ENCODE measurements at places on chromosomes 2 and 18.

- no peak for DNase-seq
These were observed 17.3 kb upstream of the MARCHF4 start for GRCh38 chr2:216389570-216389969.

DNA sequence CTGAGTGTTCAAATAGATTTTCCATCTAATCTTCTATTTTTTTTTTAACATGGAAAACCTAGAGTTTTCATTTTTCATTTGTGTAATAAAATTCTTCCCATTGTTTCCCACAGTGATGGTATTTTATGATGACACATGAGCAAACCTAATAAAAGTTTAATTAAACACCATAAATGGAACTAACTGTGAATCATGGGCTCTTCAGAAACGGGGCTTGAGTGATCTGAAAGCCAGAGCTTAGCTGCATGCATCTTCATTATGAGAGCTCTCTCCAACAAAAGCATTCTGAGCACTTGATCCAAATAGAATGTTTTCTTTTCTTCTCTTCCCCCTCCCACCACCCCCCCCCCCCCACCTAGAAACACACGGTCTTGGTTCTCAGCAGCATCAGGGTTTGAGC lies 82.1 kb upstream of the REV1 start:
- no peak for DNase-seq

DNA sequence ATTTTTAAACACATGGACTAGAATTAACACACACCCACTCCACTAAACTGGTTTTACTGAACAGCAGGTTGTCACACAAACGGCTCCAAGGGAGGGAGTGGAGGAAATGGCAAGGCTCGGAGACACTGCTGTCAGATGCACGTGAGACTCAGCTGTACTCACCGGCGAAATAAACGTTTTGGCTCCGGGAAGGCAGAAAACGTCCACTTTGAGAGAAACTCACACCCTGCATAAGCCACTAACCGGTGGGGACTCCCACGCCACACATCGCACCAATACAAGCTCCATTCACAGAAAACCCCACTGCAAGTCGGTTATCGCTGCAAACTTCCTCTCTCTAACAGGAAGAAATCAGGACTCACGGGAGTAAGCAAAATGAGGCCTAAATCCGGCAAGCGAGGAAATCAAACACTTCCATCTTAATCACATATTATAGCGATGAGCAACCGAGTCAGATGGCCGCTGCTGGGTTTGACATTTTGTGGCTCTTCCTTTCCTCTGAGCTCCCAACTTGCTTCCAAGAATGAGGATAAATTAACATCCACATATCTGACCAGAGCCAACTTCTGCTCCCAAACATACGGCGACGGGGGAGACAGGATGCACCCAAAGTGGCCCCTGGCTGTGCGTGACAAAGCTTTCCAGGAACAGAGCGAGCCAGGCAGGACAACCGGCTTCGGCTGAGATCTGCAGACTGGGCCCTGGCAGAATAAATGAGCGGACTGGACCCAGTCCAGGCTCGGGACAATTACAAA lies 63.5 kb downstream of the HDAC4 start:
- no peak for DNase-seq

GRCh38 chr2:207290833-207291624 lies 125.3 kb upstream of the KLF7 start:
- DNase-seq: no peak

DNA sequence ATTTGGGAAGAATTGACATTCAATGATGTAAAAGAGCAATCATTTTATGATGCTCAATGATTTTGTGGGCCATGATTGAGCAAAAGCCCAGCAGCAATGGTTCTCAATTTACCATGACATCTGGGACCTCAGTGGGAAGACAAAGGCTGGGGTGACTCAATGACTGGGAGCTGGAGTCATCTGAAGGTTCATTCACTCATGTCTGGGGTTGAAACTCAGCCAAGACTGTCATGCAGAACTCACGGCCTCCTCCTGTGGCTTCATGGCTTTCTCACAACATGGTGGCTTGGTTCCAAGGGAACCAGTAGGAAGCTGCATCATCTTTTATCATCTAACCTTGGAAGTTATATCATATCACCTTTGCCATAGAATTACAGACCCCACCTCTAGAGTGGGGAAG lies 45.1 kb upstream of the CD226 start:
- no peak for DNase-seq

GRCh38 chr2:211477537-211478275 lies 921.3 kb downstream of the CPS1 start:
- DNase-seq: no peak

GRCh38 chr18:27372386-27372785 lies 187.3 kb upstream of the CHST9 start:
- no peak for DNase-seq

- no peak for DNase-seq
These were observed 170.7 kb downstream of the STK39 start for GRCh38 chr2:168076731-168077130.

GRCh38 chr2:181177376-181177775 lies 197.0 kb downstream of the UBE2E3 start:
- no peak for DNase-seq

DNA sequence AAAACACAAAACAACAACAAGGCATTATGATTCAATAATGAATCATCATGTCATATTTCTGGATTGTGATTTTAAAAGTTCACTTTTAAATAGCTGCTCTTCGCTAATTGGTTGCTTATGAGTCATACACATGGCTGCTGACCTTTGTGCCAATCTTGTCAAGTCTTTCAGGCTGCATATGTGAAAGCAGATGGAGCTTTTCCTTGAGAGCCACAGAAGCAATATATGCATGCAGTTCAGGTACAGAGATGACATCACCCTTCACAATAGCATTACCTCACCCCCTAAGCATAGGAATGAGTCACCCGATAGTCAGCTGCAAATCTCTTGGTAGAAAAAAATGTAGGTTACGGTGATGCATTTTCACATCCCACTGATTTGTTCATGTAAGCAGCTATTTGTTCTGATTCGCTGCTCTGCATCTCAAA lies 27.2 kb downstream of the EIF2AK3 start:
- DNase-seq: peak; percentile 16

GRCh38 chr2:27856386-27856785 lies 33.8 kb downstream of the RBKS start:
- no peak for DNase-seq

GRCh38 chr2:26988058-26988860 lies 17.8 kb downstream of the MAPRE3 start:
- DNase-seq: no peak

GRCh38 chr2:42141687-42142546 lies 27.2 kb upstream of the EML4 start:
- DNase-seq: no peak

- no peak for DNase-seq
These were observed 1269.4 kb upstream of the CHAC2 start for GRCh38 chr2:52498077-52498750.

Measured in stimulated activated CD4-positive, alpha-beta T cell treated with anti-CD3 and anti-CD28 coated beads, TNF-alpha, amount 100 ng/mL, for 1 hour (primary cell).